Fibroblast of villous mesenchyme (primary cell): ENCODE measurements at places on chromosomes 4 and X. TPM values are rescaled to one million over a fixed set of nuclear protein-coding genes. Genes with fewer than 3 reads are reported as not detected.
A peak's percentile ranks its signal among the peaks of the same experiment; 100 is the strongest.

The KANTR gene
- 8.6 and 11.0 TPM in 2 replicates for total RNA-seq

The PRDM8 gene
- 7.3 and 7.7 TPM in 2 replicates for total RNA-seq

The CRMP1 gene
- total RNA-seq, result under 0.01 TPM in 1 of 2 replicates, not detected in the other

The C1QTNF7 gene
- 1.7 and 1.9 TPM in 2 replicates for total RNA-seq

The NKX3-2 gene
- total RNA-seq, result under 0.01 and 0.32 TPM in 2 replicates

The EDA2R gene
- total RNA-seq, result 8.1 and 18.1 TPM in 2 replicates

GRCh38 chrX:29661290-29661689, 554.1 kb upstream of the MAGEB2 start:
- peak; percentile 52 for DNase-seq

- DNase-seq, result peak; percentile 77
Measured at GRCh38 chrX:129577473-129577872, 37.4 kb downstream of the OCRL start.

- DNase-seq, result no peak
Measured at GRCh38 chrX:111319451-111319850, 49.2 kb upstream of the CAPN6 start.

GRCh38 chr4:14850455-14851097, 151.7 kb upstream of the CPEB2 start:
- no peak for DNase-seq
